ENCODE measurements at places on chromosomes 5 and 9.

DNA sequence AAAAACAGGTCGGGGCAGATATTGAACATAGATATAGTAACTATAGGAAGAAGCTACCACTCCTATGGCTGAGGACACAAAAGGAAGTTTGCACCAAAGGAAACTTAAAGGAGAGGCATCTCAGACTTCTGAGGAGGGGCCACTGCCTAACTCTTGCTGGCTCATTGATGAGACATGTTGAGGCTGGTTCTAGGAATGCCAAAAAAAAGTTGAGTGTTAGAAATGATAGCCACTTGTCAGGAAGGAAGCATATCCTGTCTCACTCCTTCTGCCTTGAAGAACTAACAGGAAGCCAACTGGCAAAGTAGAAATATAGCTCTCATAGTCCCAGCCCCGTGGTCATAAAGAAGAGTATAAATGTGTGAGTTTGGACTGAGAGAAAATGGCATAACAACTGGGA lies 23.3 kb upstream of the STOM start:
- no peak for DNase-seq

- DNase-seq: no peak
Observed at GRCh38 chr5:140256726-140257125, 46.2 kb downstream of the PFDN1 start.

- no peak for DNase-seq
Observed at GRCh38 chr9:7178729-7179128, 421.0 kb downstream of the KDM4C start.

DNA sequence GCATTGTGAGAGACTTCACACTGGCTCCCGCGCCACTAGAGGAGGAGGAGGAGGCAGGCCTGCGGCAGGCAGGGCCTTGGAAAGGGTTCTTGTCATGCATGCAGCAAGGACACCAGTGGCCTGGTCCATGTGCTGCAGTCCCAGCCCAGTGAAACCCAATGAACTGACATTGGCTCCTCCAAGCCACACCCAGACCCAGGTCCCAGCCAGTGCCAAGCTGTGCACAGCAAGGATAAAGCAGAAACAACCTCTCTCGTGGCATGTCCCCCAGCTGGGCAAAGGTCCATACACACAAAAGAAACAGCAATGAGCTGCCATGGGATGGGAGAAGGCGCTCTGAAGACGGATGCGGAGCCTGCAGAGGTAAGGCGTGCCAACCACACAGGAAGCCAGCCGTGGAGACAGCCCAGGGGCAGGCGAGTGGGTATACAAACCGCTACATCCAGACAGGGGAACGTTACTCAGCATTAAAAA lies 89.2 kb downstream of the SEMA4D start:
- DNase-seq: peak; percentile 73

- DNase-seq: no peak
Observed at GRCh38 chr5:111132731-111133435, 40.7 kb downstream of the WDR36 start.

DNA sequence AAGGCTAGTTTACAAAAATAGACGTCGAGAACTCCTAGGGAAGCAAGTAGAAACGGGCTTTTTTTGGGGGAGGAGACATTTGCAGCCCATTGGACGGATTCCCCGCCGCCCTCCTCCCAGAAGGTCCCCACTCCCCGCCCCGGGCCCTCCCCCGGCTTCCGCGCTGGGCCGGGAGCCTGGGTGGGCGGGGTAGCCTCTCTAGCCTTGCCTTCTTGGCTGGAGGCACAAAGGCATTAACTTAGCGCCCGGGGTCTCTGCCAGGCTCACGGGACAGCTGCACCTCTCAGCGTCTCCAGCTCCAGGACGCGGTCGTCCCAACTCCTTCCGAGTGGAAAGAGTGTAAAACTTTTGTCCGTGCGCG lies at the start of gene DMRTA1:
Gene DMRTA1 (plus strand): TSS at position 236 of the 361 bp plus-strand sequence. CDS start 242 bp downstream, outside the sequence.
- no peak for DNase-seq

DNA sequence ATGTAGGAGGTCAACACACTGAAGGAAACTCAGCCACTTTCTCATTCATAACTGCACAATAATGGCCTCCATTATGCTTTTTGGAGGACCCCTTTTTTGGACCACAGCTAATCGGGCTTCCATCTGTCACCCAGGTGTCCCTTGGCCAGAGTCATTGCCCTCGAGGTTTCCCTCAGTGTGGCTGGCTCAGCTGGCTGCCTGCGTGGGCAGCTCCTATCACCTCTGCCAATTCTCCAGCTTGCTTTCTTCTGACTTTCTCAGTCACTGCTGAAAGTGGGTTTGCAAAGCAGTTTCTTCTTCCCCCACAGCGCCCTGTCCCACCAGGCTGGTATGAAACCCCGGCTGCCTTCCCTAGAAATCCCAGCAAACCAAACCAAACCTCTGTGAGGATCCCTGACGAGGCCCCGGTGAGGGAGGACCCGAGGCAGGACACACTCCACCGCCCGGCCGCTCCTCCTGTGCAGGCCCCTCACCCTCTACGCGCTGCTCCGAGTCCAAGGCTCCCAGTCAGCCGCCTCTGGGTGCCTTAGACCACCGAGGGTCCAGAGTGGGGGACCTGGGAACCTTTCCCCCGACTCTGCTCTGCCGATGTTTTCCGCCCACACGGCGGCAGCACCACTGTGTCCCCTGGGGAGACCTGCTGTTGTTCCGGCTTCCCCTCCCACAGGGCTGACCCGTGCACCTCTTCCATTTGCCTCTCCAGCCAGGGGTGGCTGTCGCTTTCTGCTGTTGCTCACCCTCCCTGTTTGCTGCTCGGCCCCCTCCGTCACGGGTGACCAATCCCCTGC lies 109.5 kb downstream of the TENT4A start:
- DNase-seq: no peak

GRCh38 chr9:77903666-77904285 lies 127.8 kb downstream of the GNAQ start:
- no peak for DNase-seq

DNA sequence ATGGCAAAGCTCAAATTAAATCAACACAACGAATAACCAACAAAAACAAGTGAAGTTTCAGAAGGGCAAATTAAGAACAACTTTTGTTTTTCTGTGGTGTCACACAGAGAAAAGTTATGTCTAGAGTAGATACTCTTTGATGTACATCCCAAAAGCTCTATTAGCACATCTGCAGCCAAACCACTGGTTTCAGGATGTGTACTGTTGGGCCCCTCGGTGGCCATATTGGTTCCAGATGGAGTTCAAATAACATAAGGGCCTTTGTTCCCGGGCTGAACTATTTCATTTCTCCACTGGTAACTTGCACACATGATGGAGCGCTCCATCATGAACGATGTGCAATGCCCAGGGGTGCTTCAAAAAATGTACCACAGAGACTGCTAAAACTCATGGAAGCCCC lies 126.1 kb downstream of the SEMA5A start:
- DNase-seq: no peak

DNA sequence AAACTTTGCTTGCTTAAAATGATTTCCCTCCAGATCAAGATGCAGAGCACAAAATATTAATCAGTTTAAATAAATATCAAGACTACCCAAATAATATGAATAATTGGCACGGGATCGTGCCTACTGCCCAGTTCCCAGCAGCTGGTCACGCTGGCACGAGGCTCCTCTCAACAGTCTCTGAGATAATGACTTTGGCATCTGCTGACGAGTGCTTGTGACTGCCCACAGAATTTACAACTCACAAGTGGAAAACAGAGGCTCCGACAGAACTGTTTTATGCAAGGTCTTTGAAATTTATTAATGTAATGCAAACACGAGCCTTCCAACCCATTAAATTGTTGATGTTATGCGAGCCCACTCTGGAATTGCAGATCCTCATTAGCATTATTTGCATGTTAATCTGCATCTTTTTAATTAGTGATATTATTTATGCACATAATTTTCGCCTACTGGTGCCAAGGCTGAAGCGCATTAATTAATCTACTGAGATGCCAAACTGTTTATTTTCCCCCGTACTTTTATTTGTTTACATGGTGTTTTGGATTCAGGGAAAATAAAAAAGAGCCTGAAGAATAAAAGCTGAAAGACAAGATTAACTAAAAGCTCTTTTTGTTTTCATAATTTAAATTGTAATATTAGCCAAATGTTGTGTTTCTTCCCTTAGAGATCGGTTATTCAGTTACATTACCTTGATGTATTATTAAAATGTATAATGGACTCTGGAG lies 369.3 kb upstream of the IRX1 start:
- DNase-seq: no peak
